ENCODE measurements at places on chromosomes 7 and 10. TPM values are rescaled to one million over a fixed set of nuclear protein-coding genes. Genes with fewer than 3 reads are reported as not detected.

TDRD1 gene
- not detected for total RNA-seq

DNA sequence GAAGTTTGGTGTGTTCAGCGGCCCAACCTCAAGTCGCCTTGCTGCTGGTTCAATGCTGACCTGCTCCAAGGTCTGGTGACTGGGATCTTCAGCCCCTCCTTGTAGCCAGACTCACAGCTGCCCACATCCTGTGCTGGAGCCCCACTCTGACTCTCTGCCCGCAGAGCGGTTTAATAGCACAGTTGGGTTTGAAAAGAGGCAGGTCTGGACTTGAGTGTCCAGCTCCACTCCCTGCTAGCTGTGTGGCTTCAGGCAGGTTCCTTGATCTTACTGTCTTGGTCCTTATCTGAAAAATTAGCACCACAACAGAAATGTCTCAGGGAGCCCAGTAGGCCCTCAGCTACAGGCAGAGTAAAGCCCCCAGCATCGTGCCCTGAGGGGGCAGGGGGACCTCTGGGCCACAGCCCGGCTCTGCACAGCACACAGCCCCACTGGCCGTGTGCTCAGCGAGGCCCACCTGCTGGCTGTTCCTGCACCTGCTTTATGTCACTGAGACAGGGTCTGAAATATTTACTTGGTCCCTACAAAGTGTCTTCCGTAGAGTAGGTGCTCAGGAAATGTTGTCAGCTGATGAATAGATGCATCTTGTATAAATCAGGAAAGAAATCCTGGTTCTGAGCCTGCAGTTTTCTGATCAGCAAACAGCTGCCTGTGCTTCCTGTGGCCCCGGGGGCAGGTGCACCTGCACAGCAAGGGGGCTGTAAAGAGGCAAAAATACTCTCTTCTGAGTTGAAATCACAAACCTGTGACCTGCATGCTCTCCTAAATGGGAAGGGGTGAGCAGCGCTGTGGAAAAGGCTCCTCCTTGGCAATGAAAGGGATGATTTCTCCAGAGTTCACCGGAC is 155.5 kb downstream of the SVIL start:
- H3K4me3 ChIP-seq: no peak overlapping the region
- no peaks in the 10 kb centered on the region for H3K27me3 ChIP-seq
- no peak for DNase-seq
- no peaks in the 10 kb centered on the region for H3K4me1 ChIP-seq

DNA sequence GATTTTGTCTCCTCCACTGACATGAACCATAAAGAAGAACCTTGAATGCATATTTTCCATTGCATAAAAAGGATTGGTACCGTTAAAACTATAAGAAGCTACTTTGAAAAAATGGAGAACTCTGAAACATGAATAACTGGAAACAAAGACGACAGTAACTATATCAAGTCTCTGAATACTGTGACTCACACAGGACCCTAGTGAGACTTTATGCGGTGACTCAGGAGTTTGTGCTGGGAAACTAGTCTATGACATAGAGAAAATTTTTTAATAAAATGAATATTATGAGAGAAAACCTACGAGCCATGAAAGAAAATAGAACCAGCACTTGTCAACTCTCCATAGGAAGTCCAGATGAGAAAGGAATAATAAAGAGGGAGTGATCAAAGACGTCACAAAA is 339.9 kb upstream of the ADARB2 start:
- H3K4me1 ChIP-seq: no peaks in the 10 kb centered on the region
- no peaks in the 10 kb centered on the region for H3K27me3 ChIP-seq
- DNase-seq: no peak
- no peak overlapping the region for H3K27ac ChIP-seq
- no peaks in the 10 kb centered on the region for H3K36me3 ChIP-seq
- H3K4me3 ChIP-seq: no peak overlapping the region

- H3K27me3 ChIP-seq: peaks cover 48% of the 10 kb centered on the region
- no peak for DNase-seq
- no peak overlapping the region for H3K4me3 ChIP-seq
- peaks cover 12% of the 10 kb centered on the region for H3K4me1 ChIP-seq
Observed at GRCh38 chr10:110153396-110153795, 54.0 kb upstream of the MXI1 start.

- peaks cover 7% of the 10 kb centered on the region for H3K36me3 ChIP-seq
- H3K27ac ChIP-seq: no peak overlapping the region
- no peaks in the 10 kb centered on the region for H3K4me1 ChIP-seq
Observed at GRCh38 chr10:132208462-132209050, 21.8 kb downstream of the DPYSL4 start.

All from stomach (tissue), 19 donors.